ENCODE measurements at places on chromosomes 7 and 10. TPM values are rescaled to one million over a fixed set of nuclear protein-coding genes. Genes with fewer than 3 reads are reported as not detected.

DNA sequence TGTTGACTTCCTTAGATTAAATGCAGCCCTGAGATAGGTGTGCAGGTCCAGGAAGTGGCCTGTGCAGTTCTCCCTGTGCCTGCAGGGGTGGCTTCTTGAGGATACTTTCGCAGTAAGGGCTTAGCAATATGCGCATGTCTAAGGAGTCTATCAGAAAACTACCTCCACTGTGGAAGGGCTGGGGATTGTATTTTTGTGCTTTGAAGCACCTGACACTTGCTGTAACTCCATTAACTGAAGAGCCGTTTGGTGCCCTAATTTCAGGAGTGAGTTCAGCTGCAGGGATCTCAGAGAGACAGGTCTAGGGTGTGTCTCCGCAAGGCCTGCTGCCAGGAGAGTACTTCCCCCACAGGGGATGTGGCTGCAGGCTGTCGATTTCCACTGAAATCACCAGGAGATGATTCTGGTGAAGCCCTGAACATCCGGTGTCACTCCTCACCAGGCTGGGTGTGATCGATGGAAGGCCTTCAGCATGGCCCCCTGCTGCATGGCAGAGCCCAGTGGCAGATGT, 35.5 kb downstream of the IKZF1 start:
- peaks cover 53% of the 10 kb centered on the region for H3K4me1 ChIP-seq
- no peak for DNase-seq
- peaks cover 15% of the 10 kb centered on the region for H3K36me3 ChIP-seq
- no peaks in the 10 kb centered on the region for H3K27me3 ChIP-seq

GRCh38 chr7:2123360-2123759, 109.4 kb downstream of the MAD1L1 start:
- no peaks in the 10 kb centered on the region for H3K27me3 ChIP-seq
- H3K4me1 ChIP-seq: peaks cover 21% of the 10 kb centered on the region
- no peak for DNase-seq
- H3K4me3 ChIP-seq: no peak overlapping the region
- H3K36me3 ChIP-seq: peaks cover 4% of the 10 kb centered on the region
- H3K27ac ChIP-seq: no peak overlapping the region

- H3K4me1 ChIP-seq: no peaks in the 10 kb centered on the region
- H3K27me3 ChIP-seq: no peaks in the 10 kb centered on the region
- peaks cover 6% of the 10 kb centered on the region for H3K36me3 ChIP-seq
Measured at GRCh38 chr7:35792472-35792871, 8.4 kb upstream of the SEPTIN7 start.

- no peak overlapping the region for H3K27ac ChIP-seq
- H3K36me3 ChIP-seq: peaks cover 2% of the 10 kb centered on the region
Measured at GRCh38 chr10:50393784-50394467, 142.6 kb upstream of the ASAH2 start.

DNA sequence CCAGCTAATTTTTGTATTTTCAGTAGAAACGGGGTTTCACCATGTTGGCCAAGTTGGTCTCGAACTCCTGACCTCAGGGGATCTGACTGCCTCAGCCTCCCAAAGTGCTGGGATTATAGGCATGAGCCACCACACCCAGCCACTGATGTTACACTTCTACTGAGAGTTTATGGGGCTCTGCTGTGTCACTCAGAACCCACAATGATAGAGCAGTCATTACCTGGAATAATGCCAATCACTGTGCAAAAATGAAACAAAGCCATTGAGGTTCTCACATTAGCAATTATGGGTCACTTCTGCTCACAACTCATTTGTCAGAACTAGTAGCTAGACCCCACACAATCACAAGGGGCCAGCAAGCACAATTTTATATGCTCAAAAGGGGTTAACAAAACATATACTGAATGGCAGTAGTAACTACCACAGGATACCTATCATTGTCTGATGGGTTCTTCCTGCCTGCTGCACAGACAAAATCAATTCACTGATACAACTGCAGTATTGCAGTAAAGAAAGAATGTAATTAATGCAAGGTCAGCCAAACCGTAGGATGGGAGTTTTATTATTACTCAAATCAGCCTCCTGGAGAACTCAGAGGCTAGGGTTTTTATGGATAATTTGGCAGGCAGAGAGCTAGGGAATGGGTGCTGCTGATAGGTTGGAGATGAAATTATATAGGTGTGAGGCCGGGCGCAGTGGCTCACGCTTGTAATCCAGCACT, 72.1 kb upstream of the TRIM24 start:
- peaks cover 2% of the 10 kb centered on the region for H3K4me1 ChIP-seq
- no peak overlapping the region for H3K27ac ChIP-seq
- no peak overlapping the region for H3K4me3 ChIP-seq
- peaks cover 3% of the 10 kb centered on the region for H3K36me3 ChIP-seq

DNA sequence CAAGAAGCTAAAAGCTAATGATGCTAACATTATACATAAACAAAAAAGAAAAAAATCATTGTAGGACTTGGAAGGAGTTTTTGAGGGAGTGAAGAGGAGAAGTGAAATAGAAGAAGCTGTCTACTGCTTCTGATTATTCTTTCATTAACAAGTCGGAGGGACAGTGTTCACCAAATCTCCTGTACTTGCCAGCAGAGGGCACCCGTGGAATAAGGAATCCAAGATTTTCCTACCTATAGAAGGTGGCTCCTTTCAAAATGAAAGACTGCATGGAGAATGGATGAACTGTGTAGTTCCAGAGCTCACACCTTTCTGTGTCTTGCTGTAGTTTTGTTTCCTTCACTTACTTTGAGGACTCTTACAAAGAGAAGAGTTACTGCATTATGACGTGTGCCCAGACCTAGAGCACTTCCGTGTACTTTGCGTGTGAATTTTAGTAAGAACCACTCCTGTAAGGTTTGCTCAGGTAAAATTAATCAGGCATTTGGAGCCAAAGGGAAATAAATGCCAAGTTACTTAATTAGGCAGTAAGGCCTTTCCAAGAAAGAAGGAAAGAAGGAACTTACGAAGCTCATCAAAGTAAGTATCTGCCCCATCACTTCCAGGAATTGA, 145.1 kb downstream of the SEMA3D start:
- H3K27me3 ChIP-seq: no peaks in the 10 kb centered on the region
- DNase-seq: no peak
- H3K4me1 ChIP-seq: no peaks in the 10 kb centered on the region
- H3K27ac ChIP-seq: no peak overlapping the region
- H3K36me3 ChIP-seq: no peaks in the 10 kb centered on the region

DNA sequence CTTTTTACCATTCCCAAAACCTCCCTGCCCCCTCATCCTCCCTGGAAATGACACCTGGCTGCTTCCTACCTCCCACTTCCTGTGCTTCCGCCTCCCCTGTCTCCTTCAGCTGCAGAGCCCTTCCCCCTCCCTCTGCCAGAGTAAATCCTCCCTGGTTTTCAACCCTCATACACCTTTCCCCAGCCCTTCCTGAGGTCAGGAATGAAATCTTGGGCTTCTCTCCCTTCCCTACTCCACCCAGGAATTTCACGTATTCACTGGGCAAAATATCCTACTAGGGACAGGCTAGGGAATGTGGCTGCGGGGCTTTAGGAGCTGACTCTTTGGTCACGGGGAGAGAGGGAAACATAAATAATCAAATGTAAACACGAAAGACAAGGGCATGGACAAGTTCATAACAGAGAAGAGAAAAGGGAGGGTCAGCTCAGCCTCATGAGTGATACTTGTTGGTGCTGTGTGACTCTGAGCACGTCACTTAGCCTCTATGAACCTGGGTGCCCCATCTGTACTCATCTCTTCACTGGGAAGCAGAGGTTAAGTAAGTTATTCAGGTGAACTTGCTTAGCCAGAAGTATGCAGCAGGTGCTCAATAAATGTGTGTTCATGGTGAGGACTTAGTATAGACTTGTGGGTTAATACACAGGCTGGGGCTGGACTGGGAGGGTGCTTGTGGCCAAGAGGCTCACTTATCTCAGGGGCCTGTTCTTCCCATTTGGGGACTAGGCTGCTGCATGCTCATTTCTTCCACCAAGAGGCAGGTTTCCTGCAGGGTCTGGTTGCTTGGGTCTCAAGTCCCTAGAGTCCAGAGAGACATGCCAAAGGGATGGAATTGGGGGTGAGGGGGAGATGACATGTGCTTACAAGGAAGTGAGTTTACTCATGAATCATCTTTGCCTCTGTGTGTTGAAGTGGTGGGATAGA, 10.0 kb upstream of the DUSP5 start:
- no peaks in the 10 kb centered on the region for H3K36me3 ChIP-seq
- no peak overlapping the region for H3K27ac ChIP-seq
- no peak overlapping the region for H3K4me3 ChIP-seq
- peaks cover 7% of the 10 kb centered on the region for H3K4me1 ChIP-seq
- no peaks in the 10 kb centered on the region for H3K27me3 ChIP-seq

GRCh38 chr10:650441-650851, 39.0 kb downstream of the DIP2C start:
- peaks cover 4% of the 10 kb centered on the region for H3K36me3 ChIP-seq
- DNase-seq: no peak
- no peaks in the 10 kb centered on the region for H3K4me1 ChIP-seq

GRCh38 chr7:158107806-158108205, 479.8 kb downstream of the PTPRN2 start:
- DNase-seq: no peak
- H3K27me3 ChIP-seq: no peaks in the 10 kb centered on the region
- no peaks in the 10 kb centered on the region for H3K36me3 ChIP-seq
- H3K27ac ChIP-seq: no peak overlapping the region

GRCh38 chr10:112852306-112852705, 97.7 kb upstream of the TCF7L2 start:
- no peak overlapping the region for H3K27ac ChIP-seq
- no peak overlapping the region for H3K4me3 ChIP-seq
- H3K36me3 ChIP-seq: no peaks in the 10 kb centered on the region
- no peaks in the 10 kb centered on the region for H3K27me3 ChIP-seq
- no peak for DNase-seq
- H3K4me1 ChIP-seq: no peaks in the 10 kb centered on the region

DNA sequence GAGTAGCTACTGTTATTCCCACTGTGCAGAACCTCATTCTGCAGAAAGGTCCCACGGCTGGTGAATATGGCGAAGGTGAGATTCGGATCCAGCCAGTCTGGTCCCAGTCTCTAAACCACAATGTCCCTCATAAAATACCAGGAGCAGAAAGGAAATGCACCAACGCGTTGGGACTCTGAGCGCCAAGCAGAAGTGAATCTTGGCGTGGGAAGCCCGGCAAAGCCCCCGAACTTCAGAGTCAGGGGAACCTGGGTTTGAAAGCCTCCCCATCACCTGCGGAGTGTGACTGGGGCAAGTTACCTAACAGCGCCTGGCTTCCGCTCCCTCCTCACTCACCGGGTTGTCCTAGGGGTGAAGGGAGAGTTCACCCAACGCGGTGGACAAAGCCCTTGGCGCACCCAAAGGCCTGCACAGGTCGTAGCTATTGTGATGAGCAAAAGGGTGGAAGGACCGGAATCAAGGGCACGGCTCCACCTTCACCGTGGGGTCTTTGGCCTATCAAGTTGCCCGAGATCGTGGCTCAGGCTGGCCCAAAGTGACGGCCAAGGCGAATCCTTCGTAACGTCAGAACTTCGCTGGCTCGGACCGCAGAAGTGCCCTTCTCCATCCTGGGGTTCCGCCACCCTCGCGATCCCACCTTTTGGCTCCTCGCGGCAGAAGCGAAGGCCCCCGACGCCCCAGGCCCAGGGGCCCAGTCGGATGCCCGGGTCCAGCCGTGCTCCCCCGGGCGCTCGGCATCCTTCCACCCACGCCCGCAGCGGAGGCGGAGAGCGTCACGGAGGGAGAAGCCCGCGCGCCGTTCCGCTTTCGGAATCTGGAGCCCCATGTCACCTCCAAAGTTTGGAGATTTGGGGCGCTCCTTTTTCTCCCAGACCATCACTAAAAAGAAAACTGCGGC, 811 bp downstream of the RGS10 start:
- H3K27me3 ChIP-seq: no peaks in the 10 kb centered on the region
- H3K36me3 ChIP-seq: peaks cover 2% of the 10 kb centered on the region
- H3K27ac ChIP-seq: peak overlapping the region; percentile 75
- peaks cover 45% of the 10 kb centered on the region for H3K4me1 ChIP-seq
- peak overlapping the region; percentile 91 for H3K4me3 ChIP-seq

- H3K27ac ChIP-seq: no peak overlapping the region
- no peak overlapping the region for H3K4me3 ChIP-seq
- H3K36me3 ChIP-seq: no peaks in the 10 kb centered on the region
Measured at GRCh38 chr7:141167381-141167964, 93.6 kb downstream of the TMEM178B start.

DNA sequence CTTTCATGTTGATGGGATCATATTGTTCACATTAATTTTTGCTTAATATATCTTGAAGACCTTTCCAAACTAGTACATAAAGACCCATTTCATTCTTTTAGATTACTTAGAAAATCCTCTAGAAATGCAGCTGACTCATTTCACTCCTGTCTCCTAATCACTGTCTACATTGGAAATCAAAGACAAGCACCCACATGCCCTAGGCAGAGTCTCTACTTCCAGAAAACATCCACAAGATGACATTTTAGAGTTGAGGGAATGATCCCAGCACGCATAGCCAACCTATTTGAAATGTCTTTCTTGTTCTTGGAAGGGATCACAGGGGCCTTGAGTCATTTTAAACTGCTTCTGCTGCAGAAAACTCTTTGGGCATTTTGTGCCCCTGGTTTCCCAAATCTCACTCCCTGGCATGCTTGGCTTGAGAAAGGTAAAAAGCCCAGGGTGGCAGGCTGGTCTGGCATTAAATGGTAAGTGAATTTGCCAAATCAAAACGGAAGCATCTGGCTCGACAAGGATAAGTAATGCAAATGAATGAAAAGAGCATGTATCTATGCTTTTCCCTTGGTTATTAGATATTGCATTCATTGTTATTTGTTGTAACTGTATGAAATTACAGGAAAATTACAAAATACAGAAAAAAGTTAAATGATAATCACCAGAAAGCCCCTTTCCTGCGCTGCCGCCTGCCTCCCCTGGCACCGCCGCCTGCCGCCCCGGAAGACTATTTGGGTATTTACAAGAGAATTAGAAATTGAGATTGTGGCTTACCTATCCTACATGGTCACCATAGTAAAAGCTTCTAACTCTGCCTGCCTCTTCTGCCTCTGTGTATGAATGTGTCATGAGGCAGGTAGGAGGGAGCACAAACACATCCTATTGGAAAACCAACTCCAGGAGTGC, 225.3 kb downstream of the PTEN start:
- no peaks in the 10 kb centered on the region for H3K27me3 ChIP-seq
- no peak for DNase-seq
- no peaks in the 10 kb centered on the region for H3K36me3 ChIP-seq

- peaks cover 47% of the 10 kb centered on the region for H3K27me3 ChIP-seq
- no peaks in the 10 kb centered on the region for H3K36me3 ChIP-seq
- no peak for DNase-seq
Measured at GRCh38 chr7:43294080-43294630, 181.7 kb downstream of the HECW1 start.

- H3K27ac ChIP-seq: no peak overlapping the region
- peaks cover 22% of the 10 kb centered on the region for H3K27me3 ChIP-seq
- H3K4me3 ChIP-seq: no peak overlapping the region
Measured at GRCh38 chr10:58781873-58782488, 269.3 kb downstream of the BICC1 start.

The DYNC1I1 gene
- total RNA-seq: 0.12 TPM

The DLX6 gene
- not detected for total RNA-seq

The TRAPPC14 gene
- total RNA-seq: 45.8 TPM

The SFR1 gene
- total RNA-seq: 10.9 TPM

The ADAM12 gene
- 15.2 TPM for total RNA-seq

The CUBN gene
- 5.3 TPM for total RNA-seq

The FAM237B gene
- total RNA-seq: not detected

The SPDYE2 gene
- 0.21 TPM for total RNA-seq

The CPA5 gene
- total RNA-seq: 2.5 TPM

The COG5 gene
- total RNA-seq: 54.8 TPM

The SKIDA1 gene
- total RNA-seq: 0.37 TPM

Measured in T-helper 17 cell (primary cell).